GM12891 (cell line): ENCODE measurements at places on chromosomes 3 and 15.

- DNase-seq: no peak
These were observed 91.7 kb downstream of the FRMD4B start for GRCh38 chr3:69294014-69294766.

DNA sequence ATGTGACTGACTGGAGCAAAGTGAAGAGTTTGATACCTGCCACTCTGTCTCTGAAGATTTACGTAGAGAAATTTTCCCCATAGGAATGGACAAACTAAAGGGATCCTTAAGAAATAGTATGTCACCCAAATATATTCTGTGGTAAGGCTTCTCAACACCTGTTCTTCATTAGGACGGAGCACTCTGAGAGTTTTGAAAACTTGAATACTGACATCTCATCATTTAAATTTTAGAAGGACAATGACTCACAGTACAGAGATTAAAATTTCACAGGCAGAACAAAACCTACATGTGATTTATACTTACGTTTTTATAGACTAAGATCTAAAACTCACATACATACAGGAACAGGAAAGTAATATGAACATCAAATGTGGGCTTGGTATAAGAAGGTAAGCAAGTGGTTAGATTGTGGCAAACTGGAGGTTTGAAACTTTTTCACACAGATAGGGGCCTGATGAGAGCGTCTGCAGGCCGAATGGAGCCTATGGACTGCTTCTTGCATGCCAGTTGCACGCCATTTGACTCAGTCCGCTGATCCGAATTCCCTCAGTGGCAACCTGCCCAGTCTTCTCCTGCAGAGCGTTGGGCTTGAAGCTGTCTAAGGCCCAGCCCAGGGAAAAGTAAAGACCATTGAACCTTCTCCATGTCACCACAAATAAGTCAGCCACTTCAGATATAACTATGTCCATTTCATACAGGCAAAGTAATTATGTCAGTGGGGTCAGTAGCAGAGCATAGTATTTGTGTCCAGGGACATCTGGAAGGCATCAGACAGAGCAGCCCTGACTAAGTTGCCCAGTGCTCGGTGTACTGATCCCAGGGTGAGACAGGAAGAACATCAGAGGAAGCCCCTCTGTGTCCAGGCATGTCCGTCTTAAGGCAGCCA, 45.7 kb downstream of the ZBTB38 start:
- no peak for DNase-seq

DNA sequence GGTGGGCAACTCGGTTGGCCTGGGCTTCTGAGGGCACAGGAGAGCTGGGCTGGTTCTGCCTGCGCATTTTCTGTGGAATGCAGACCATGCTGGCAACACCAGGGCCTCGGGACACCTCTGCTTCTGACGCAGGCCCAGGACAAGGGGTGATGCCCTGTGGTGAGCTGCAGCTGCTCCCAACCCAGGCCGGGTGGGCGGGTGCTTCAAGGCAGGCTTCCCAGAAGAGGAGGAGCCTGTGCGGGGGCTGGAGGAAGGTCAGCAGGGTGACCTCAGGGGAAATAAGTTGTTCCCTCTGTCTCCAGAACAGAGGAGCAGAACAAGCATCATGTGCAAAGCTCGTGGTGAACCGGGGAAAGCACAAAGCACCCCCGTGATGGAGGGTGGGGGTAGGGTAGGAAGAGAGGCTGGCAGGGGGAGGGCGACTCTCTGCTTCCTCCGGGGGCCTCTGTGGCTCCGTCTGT, 11.0 kb upstream of the PLXNA1 start:
- no peak for DNase-seq

GRCh38 chr3:37544869-37545352, 316.8 kb upstream of the CTDSPL start:
- no peak for DNase-seq

DNA sequence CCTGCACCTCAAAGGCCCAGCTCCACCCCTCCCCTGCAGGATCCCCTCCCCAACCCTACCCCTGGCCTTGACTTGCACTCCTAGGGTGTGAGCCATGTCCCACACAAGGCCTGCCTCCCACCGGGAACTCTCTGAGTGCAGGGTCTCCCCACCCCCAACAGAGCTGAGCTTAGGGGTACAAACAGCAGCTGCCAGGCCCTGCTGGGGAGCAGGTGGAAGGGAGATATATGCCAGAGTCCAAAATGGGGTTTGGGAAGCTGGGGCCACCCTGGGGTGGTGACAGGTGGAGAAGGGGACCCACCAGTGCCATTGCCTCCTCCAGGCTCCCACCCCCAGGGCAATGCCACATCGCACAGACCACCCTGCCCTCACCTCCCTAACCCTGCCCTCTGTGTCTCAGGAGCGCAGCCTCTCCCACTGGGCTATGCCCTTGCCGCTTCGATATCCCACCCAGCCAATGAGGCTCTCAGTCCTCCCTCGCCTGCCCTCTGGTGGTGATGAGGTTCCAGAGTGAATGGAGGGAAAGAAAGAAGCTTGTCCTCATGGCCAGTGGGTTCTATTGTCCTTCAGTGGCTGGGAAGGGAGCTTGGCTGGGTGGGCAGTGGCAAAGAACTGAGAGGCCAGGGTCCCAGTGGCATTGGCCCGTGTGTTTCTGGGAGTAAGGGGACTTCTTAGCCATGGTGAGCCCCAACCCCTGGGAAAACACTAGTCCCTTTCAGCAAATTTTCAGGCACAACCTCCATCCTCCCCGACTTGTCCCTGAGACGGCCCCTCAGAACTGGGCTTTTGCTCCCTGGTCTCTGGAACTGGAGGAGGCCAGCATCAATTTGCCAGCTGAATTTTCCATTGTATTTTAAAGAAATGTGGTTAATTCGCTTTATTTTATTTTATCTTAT, 46.8 kb downstream of the CYP11A1 start:
- DNase-seq: no peak
